Stimulated activated CD4-positive, alpha-beta T cell treated with anti-CD3 and anti-CD28 coated beads, Interleukin-4, amount 100 ng/mL, for 1 hour (primary cell): ENCODE measurements at places on chromosomes 3 and 15.
A peak's percentile ranks its signal among the peaks of the same experiment; 100 is the strongest.

DNA sequence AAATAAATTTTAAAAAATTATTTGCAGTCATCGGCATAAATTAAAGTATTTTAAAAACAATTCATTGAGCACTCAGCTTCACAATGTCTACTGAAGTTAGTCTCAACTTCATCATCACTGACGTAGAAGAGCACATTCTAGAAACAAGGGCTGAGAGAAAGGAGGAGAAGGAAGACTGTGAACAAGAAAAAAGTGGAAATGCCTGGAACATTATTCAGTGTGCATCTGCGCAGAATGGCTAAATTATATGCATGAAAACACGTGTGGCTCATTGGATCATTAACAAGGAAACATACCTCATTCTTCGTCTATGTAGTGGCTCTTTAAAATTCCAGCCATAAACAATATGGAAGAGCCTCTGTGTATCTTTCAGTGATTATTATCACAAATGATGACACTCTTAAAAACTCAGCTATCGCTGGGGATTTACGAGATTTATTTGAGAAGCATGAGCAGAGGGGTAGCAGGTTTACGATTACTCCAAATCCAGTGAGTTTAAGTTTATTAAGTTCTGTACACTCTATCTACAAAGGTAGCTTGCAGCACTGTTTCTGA is 404.2 kb upstream of the CDIN1 start:
- DNase-seq, result no peak

DNA sequence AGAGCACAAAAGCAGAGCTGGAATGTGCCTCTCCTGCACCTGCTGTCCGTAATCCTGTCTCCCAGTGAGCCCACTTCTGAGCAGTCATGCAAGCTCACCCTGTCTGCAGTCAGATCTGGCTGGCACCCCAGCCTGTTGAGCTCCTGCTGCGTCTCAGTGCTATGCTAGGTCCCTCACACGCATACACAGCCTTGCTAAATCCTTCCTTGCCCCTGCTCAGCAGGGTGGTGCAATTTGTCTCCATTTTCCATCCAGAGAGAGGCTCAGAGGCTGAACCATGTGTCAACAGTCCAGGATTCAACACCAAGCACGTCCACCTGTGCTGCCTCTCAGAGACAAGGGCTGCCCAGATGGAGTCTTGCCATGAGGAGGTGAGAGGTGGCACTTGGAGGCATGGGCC is 11.0 kb downstream of the POMGNT2 start:
- DNase-seq, result no peak

- DNase-seq, result no peak
These were observed 33.1 kb downstream of the FLNB start for GRCh38 chr3:58041182-58041825.

DNA sequence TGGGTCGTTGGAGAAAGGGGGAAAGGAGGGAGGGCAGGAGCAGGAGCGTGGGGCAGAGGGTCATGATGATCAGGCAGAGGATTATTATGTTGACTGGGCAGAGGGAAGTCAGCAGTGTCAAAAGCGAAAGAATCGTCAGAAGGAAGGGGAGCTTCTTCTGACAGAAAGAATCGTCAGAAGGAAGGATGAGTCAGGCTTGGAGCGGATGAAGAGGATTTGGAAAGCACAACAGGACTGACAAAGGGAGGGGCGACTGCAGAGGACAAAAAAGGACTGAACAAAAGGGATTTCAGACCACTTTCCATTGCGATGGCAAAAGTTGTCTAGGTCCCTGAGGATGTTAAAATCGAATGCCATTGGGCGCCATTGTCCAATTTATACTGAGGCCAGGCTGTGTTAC is 1053.5 kb downstream of the SI start:
- no peak for DNase-seq

DNA sequence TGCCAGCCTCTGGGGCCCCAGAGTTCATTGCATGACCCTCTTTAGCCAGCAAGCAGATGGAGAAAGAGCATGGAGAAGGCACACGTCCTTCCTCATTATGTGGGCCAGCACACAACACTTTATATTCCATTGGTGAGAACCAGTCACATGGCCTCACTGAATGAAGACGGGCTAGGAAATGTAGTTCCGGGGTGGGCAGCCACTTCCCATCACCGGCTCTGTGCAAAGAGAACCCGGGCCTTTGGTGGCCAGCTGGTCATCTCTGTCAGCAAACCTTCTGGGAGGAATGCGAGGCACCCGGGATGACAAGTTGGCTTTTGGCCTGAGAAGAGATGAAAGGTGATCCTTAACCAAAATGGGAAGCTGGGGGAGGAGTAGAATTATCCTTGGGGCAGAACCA is 90.2 kb upstream of the VGLL4 start:
- DNase-seq, result no peak

DNA sequence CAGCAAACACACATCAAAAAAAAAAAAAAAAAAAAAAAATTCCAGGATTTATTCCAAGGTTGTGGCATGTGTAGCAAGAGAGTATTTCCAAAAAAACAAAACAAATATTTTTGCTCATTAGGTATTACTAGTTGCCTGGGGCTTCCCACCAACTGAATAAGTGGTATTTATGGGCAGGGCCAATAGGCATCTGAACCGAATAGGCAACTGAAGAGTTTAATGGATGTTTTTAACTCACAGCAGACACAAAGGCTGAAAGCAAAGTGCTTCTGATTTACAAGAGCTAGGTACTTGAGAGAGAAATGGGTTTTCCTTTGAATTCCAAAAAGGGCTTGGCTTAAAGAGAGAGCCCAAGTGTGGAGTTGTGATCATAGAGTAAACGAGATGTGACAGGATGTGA is 21.4 kb downstream of the EIF4E3 start:
- DNase-seq, result no peak

DNA sequence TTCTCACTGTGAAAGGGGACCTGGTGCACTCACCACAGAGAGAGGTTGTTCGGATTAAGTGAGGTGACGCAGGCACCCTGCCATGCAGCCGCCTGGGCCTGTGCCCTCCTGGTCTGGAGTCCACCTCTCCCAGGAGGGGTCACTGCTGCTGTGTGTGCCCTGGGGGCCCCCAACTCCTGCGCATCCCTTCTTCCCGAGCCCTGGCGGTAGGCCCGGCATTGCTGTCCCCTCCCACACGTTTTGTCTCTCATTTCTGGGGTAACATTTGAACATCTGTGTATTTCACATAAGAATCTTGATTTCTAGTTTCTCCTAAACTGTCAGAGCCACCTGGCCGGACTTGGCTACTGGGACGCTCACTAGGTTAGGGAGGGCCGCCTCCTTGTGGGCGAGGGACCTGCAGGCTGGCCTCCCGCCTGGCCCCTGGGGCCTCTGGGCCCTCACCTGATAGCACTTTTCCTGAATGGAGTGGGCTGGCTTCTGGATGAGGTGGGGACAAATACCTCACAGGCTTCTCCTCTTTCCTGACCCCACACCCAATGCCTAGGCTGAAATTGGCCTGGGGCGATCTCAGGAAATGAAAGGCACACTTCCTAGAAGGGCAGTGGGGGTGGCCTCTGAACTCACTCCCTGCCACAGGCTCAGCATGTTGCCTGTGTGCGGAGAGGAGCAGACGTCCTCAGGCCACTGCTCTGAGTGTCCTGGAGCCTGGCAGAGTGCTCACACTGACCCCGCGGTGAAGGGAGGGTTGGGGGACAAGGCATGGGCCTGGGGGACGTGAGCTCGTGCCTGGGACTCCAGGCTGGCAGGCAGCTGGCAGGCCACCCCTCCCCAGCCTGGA is 104.2 kb upstream of the PRR23E start:
- DNase-seq, result no peak

DNA sequence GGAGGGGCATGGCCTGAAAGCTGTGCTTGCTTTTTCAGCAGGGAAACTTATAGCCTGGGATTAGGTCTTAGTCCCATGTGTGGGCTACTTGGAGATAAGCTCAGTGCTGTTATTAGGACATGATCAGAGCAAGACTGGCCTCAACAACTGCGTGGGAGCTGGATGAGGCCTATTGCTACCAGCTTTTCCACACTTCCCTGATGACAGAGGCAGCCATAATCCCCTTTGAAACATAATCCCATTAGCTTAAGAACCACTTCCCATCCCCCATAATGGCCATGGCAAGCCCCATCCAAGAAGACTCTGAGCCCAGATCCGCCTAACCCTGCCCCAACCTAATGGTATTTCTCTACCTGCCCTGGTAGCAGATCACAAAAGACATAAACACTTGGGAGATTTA is 26.6 kb upstream of the GK5 start:
- no peak for DNase-seq

GRCh38 chr3:464255-464654 is 267.7 kb downstream of the CHL1 start:
- no peak for DNase-seq

DNA sequence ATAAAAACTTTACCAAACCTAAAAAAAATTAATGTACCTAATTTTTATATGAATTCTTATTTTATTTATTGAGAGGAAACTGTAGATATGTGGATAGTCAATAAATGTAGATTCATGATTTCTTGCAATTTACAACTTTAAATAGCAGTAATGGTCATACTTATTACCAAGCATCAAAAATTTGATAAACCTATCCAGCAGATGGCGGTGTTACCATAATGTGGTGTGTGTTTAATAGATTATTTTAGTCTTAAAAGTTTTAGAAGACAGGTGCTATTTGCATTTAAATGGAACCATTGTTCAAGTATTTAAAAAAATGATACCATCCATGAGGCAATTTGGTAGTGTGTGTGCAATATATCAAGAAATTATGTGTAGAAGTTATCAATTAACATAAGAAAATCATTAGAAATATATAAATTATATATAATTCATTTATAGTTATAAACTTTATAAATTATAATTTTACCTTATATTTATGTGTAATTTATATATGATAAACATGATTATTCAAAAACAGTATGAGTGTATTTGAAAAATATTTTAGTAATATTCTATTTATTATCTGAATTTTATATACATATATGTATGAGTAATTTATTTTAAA is 176.0 kb upstream of the BCHE start:
- DNase-seq, result no peak

- DNase-seq, result no peak
These were observed 741.0 kb downstream of the MCTP2 start for GRCh38 chr15:94972314-94972713.

DNA sequence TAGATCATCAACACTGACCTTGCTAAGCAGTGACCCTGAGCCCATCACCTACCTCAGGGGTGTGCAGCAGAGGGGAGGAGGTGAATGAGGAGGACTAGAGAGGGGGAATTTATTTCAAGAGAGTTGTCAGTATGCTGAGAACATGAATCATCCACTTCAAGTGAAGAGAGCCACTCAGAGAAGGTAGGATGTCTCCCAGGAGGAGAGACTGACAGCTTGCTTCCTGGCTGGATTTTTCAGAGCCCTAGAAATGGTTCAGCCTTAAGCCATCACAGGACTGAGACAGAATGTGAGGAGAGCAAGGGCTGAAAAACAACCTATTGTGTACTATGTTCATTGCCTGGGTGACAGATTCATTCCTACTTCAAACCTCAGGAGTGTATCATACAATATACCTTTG is 34.8 kb downstream of the CCNL1 start:
- no peak for DNase-seq

DNA sequence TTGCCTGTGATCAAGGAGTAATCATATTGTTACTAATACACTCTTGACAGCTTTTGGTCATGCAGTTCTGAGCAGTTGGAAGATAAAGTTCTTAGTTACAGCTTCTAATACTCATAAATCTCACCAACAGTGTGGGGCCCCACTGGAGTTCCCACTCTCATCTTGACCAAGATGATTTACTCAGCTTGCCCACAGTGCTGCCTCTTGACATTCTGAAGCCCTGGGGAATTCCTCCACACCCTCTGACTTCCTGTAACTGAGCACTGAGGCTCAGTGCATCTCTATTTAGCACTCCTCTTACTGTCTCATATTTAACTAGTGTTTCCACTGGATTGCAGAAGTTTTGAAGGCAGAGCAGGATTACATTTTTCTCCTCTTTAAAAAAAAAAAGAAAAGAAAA is 1.9 kb upstream of the ARL6IP5 start:
- DNase-seq, result peak; percentile 63

DNA sequence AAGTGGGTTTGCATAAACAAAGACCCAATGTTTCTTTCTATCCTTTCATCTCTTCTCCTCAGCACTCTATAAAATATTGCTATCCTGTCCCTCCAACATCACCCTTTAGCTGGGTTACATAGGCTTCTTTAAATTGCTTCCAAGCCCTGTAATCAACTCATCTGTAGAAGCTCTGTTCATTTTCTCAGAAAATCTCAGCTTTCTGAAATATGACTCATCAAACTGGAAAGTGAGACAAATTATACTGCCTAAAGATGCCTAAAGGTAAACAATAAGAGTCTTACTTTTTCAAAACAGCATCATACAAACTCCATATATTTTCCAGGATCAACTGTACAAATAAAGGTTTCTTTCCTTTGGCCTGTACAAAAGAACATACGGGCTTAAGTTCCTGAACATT is 33.8 kb downstream of the EFL1 start:
- DNase-seq, result no peak

DNA sequence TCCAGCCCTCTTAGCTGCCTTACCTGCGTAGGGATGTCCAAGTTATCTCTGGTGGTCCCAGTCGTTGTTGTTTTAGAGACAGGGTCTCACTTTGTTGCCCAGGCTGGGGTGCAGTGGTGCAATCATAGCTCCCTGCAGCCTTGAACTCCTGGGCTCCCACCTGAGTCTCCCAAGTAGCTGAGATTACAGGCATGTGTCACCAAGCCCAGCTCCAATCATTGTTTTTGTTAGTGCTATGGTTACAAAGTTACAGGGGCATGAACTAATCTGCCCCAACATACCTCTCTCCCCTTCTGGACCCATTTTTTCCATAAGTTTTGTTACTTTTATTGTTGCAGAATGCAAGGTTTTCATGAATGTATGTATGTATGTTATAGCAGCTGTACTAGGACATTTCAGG is 54.7 kb downstream of the CTDSPL2 start:
- no peak for DNase-seq

DNA sequence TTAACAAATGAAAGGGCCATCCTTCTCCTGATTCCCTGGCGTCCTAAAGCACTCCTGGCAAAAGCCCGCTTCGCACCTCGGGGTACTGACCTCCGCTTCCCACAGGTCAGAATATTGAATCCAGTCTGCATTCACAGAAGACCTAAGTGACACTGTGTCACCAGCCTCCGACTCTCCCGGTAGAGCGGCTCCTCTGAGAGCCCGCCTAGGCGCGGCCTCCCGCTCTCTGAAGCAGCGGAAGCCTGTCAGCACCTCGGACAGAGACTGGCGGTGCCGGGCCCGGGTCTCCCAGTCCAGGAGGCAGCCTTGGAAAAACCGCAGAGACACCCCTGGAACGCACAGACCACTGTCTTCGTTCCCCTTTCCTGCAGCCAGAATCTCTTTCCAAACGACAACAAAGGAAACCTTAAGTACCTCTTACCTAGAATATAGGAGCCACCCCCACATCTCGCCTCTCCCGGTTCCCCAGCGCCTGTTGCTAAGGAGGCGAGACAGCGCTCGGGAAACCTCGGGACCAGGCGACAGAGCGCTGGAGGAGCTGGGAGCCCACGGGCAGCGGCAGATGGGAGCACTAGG is 1.2 kb downstream of the GABRB3 start:
- no peak for DNase-seq

DNA sequence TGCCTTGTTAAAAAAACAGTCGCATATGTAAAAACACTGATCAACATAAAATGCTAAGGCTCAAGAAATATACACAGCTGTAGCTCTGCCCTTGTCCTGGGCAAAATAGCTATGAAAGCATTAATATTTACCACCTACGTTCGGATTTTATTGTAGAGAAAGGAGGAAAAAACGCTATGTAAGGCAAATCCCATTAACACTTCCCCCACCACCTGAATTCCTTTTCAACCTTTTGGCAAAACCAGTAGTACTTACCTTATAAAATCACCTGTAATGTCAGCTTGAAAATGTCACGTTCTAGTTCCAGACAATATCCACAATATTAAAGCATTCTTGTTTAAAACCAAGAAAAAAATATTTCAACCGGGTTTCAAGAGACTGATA is 3.6 kb downstream of the TRA2B start:
- DNase-seq, result no peak

- DNase-seq, result no peak
These were observed 15.3 kb downstream of the SLC28A1 start for GRCh38 chr15:84899750-84900149.
